ENCODE measurements at places on chromosomes 3 and 15.

DNA sequence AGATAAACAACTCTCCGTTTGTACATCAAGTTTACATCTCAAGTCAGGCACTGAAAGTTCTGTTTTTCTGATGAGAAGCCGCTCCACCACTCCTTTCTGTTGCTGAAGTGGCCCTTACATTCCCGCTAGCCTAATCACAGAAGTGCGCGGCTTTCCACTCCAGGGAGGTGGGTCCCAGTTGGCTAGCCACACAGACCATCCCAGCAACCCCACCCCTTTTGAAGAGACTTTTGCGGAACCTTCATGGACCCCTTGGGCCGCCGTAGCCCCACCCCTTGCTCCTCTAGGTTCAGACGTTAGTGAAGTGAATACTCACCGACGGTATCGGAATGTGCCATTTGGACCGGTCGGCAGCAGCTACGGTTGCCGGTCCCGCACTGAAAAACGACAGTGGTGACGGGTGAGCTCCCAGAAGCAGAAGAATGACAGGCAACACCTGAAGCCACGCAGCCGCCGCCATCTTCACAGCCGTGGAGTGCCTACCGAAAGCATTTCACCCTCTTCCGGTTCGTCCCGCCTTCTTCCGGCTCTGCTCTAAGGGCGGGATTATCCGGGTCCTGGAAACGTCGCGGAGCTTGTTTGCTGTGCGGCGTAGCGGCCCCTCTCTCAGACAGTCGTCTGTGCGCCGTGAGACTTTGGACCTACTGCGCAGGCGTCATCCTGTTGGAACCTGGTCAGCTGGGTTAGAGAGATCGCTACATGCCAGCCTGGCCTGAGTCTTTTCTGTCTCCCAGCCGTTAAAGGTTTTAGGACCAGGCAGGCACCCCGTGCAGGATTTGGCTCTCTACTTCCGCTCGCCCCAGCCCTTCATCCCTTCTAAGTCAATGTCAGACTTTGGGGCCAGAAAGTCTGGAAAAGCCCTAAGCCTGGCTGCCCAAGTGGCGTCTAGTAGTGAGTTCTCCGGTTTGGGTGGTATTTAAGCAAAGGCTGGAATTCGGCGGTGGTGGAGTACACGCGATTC lies at the start of the genes GANC and TMEM87A:
Gene GANC, plus strand, starts transcription at position 263 of the 961 bp plus-strand sequence. CDS start 1,281 bp downstream, outside the sequence.
Gene TMEM87A, minus strand, starts transcription at position 495 of the 961 bp plus-strand sequence. Its CDS starts 35 bp downstream, at position 460.
- peak; percentile 98 for DNase-seq
- H3K4me3 ChIP-seq: peak within 1 kb of the TSS; percentile 64
- H3K27ac ChIP-seq: peak within 1 kb of the TSS; percentile 94
- peaks cover 48% of the 10 kb centered on the region for H3K4me1 ChIP-seq
- H3K27me3 ChIP-seq: no peaks in the 10 kb centered on the region
- no peaks in the 10 kb centered on the region for H3K36me3 ChIP-seq

DNA sequence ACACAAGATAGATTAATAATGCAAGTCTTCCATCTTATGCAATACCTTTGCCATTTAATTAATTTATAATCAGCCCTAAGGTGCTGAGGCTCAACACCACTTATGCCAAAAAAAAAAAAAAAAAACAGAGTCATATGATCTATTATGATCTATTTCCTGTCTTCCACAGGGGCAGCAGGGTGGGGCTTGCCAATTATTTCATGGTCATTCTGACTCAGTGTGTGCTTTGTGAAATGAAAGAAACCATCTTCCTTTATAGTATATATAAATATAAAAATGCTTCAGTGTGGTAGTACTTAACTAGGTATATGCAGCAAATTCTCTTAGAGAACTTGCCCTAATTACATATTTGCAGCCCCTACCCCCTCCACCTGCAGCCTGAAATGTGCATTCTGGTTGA lies 7.2 kb upstream of the RARB start:
- no peaks in the 10 kb centered on the region for H3K36me3 ChIP-seq
- H3K4me3 ChIP-seq: no peak overlapping the region
- no peaks in the 10 kb centered on the region for H3K27me3 ChIP-seq
- DNase-seq: no peak
- H3K4me1 ChIP-seq: peaks cover 15% of the 10 kb centered on the region

DNA sequence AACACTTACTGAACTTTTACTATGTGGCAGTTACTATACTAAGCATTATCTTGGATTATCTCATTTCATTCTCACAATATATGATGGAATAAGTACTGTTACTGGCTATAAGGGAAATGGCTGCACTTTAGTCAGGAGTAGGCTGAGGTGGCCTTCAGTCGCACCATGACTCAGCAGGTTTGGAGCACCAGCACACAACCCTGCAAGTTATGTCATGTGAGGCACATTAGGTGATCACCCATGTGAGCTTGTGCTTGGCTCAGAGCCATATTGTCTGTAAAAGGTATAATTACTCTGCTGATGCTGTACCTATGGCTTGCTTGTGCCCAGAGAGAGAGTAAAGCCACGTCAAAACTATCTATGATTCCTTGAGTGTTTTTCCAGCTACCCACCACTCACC lies 54.1 kb upstream of the TIPARP start:
- no peak for DNase-seq
- no peak overlapping the region for H3K27ac ChIP-seq
- H3K4me1 ChIP-seq: no peaks in the 10 kb centered on the region
- H3K4me3 ChIP-seq: no peak overlapping the region
- H3K36me3 ChIP-seq: no peaks in the 10 kb centered on the region
- no peaks in the 10 kb centered on the region for H3K27me3 ChIP-seq

- peaks cover 27% of the 10 kb centered on the region for H3K4me1 ChIP-seq
- no peaks in the 10 kb centered on the region for H3K36me3 ChIP-seq
- H3K27me3 ChIP-seq: no peaks in the 10 kb centered on the region
- H3K27ac ChIP-seq: no peak overlapping the region
- no peak overlapping the region for H3K4me3 ChIP-seq
Observed at GRCh38 chr3:188673646-188674186, 498.1 kb upstream of the TPRG1 start.

DNA sequence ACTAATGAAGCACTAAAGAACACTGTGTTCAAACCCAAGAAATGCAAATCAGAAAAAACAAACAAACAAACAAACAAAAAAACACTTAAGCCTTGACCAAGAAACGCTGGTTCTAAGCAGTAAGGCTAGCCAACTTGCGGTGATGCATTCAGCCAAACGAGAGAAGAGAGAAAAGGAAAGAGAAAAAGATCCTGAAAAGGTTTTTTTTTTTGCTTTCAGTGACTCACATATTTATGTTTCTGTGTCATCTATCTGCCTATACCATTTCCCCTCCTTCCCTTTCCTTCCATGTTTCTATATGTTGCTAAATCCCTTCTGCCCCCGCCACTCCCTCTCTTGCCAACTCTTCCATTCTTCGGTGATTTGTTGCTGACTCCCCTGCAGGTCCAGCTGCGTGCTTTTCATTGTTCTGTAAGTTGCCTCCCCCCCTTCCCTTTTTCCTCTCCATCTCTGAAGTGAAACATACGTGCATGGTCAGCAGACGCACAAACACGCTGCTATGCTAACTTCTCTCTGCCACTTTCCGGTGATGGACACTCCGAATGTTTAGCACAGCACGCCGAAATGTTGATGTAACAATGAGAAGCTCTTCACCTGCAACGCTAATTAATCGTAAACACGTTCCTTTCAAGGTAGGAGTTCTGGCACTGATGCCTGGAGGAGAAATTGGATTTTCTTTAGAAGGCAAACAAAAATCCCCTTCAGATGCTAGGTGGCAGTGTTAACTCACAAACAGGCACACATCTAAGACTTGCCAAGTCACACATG lies 154.4 kb downstream of the TUSC7 start:
- no peak overlapping the region for H3K27ac ChIP-seq
- no peak overlapping the region for H3K4me3 ChIP-seq
- H3K27me3 ChIP-seq: no peaks in the 10 kb centered on the region
- no peak for DNase-seq
- H3K4me1 ChIP-seq: peaks cover 8% of the 10 kb centered on the region

DNA sequence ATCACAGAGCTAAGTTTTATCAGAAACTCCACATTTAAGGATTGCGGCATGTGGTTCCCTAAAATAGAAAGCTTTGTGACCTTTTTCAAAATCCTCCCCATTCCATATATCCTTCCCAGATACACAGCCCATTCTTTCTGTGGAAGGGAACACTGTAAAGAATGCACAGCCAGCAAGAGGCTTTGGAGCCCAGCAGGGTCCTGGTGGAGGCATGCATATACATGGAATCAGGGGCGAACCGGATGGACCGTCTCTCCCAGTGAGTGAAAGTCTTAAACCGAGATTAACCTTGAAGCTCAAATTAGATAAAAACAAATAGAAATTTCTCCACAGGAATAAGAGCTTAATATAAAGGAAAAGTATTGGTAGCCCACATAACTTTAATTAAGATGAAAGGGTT lies 436.2 kb upstream of the MDFIC2 start:
- H3K4me3 ChIP-seq: no peak overlapping the region
- DNase-seq: no peak
- H3K4me1 ChIP-seq: no peaks in the 10 kb centered on the region
- H3K27me3 ChIP-seq: no peaks in the 10 kb centered on the region

- DNase-seq: no peak
- H3K4me1 ChIP-seq: peaks cover 25% of the 10 kb centered on the region
- H3K36me3 ChIP-seq: peaks cover 4% of the 10 kb centered on the region
- H3K27ac ChIP-seq: no peak overlapping the region
Observed at GRCh38 chr3:182914341-182914740, 66.0 kb downstream of the DCUN1D1 start.

GRCh38 chr3:126732281-126733060 lies 28.4 kb downstream of the CHCHD6 start:
- H3K27me3 ChIP-seq: no peaks in the 10 kb centered on the region
- H3K27ac ChIP-seq: no peak overlapping the region
- peaks cover 14% of the 10 kb centered on the region for H3K36me3 ChIP-seq
- no peak overlapping the region for H3K4me3 ChIP-seq
- no peak for DNase-seq
- no peaks in the 10 kb centered on the region for H3K4me1 ChIP-seq

GRCh38 chr15:73972984-73973682 lies 19.0 kb downstream of the STOML1 start:
- no peaks in the 10 kb centered on the region for H3K27me3 ChIP-seq
- H3K4me1 ChIP-seq: peaks cover 11% of the 10 kb centered on the region
- no peak for DNase-seq
- H3K4me3 ChIP-seq: peak overlapping the region; percentile 25
- H3K27ac ChIP-seq: no peak overlapping the region

DNA sequence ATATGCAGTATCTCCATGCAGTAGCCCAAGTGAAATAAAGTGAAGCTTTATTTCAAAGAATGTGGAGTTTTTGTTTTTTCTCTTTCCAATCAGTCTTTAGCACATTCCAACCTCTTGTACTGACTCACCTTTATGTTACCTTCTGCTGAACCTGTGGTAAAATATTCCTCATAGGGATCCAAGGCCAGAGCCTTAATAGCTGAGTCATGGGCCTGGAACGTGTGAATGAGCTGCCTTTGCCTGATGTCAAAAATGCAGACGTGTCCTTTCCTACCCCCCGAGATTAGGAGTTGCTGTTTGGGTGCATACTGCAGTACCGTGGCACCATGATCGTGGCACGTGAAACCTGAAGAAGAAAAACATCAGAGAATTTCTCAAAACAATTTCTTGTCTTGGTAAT lies 108.5 kb downstream of the GLDN start:
- no peak for DNase-seq
- H3K4me1 ChIP-seq: no peaks in the 10 kb centered on the region
- no peak overlapping the region for H3K4me3 ChIP-seq
- no peaks in the 10 kb centered on the region for H3K27me3 ChIP-seq

DNA sequence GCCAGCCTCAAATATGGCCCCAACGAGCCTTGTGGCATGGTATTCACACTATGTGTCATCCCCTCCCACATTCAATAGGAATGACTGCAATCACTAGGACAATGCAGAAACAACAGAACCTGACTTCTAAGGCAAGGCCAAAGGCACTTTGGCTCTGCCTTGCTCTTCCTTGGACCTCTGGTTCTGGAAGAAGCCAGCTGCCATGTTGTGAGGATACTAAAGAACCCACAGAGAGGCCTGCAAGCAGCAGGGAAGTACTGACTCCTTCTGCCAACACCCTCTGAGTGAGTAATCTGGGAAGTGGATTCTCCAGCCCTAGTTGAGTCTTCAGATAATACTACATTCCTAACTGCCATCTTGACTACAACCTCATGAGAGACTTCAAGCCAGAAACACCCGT lies 64.7 kb downstream of the ADAMTS9 start:
- no peaks in the 10 kb centered on the region for H3K36me3 ChIP-seq
- no peak for DNase-seq
- H3K4me3 ChIP-seq: no peak overlapping the region
- no peak overlapping the region for H3K27ac ChIP-seq
